ENCODE measurements at places on chromosomes 6 and 20.

- no peak for DNase-seq
These were observed 85.3 kb downstream of the ASXL1 start for GRCh38 chr20:32443386-32443974.

- DNase-seq = no peak
These were observed 1.5 kb downstream of the ADA start for GRCh38 chr20:44649976-44650375.

GRCh38 chr20:3811467-3812258, 8.7 kb upstream of the AP5S1 start:
- DNase-seq = peak; percentile 79

GRCh38 chr6:16852671-16853070, 91.4 kb upstream of the ATXN1 start:
- no peak for DNase-seq

- no peak for DNase-seq
These were observed 31.6 kb upstream of the PNRC1 start for GRCh38 chr6:89048985-89049384.

- no peak for DNase-seq
These were observed 750.6 kb upstream of the MMS22L start for GRCh38 chr6:98033617-98034016.

Measured in NCI-H1048 (cell line).